ENCODE measurements at places on chromosomes 13 and 19. TPM values are rescaled to one million over a fixed set of nuclear protein-coding genes. Genes with fewer than 3 reads are reported as not detected.
A peak's percentile ranks its signal among the peaks of the same experiment; 100 is the strongest.

Gene SULT2A1
- total RNA-seq: not detected

Gene APOC4
- total RNA-seq: not detected

Gene ZNF443
- total RNA-seq: 2.3 TPM

GRCh38 chr19:42024622-42025111 lies 30.6 kb upstream of the ATP1A3 start:
- peak; percentile 55 for DNase-seq

DNA sequence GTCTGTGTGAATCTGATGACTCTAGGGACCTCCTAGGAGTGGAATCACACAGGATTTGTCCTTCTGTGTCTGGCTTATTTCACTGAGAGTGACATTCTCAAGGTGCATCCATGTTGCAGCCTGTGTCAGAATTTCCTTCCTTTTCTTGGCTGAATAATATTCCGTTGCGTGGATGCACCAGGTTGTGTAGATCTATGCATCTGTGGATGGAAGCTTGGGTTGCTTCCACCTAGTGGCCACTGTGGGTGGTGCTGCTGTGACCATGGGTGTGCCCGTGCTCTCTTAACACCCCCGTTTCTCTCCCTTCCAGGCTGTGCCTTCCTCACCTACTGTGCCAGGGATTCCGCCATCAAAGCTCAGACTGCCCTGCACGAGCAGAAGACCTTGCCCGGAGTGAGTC lies 26.2 kb downstream of the CELF5 start:
- DNase-seq: no peak

DNA sequence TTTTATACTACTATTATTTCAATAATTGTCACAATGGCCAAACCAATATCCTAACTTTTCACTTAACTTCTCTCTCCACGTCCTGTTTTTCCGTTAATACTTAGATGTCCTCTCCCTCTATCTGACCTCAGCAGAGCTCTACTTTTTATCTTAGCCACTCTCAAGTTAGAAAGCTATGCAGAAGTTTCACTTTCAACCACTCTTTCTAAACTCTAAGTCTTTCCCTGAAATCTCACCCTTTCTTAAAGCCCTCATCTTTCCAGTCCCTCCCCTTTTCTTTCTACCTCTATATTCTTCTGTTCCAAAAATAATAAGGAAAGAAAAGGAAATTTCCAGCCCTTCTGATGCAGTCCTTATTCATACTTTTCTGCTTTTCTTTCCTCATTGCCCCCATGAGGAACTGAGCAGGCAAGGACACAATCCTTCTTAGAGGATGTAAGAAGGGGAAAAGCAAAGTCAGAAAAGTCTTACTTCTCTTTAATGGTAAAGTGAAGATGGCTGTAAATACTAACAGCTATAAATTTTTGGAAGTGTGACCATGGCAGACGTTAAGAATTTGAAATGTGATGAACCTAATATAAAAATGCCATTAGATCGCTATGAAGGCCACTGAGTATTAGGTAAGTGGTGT lies 23.0 kb downstream of the FAM216B start:
- no peak for DNase-seq

GRCh38 chr19:5617080-5617479 lies 5.5 kb downstream of the SAFB2 start:
- no peak for DNase-seq

DNA sequence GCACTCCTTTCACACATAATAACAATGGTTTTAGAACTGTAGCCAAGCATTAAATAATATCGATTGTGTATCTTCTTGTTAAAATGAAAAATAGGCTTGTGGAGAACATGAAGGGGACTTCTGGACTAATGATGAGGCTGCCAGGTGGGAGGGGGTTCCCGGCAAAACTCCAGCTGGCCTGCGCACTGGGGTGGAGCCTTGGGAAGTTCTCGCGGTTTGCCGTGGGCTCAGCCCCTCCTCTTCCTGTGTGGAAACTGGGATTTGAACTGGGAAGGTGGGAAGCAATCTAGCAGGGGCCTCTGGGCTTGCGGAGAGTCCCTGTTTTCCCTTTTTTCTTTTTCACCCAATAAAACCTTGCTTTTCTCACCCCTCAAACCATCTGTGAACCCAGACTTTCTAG lies 113.7 kb upstream of the SLITRK1 start:
- DNase-seq: no peak

GRCh38 chr13:95243207-95243606 lies 58.0 kb downstream of the ABCC4 start:
- DNase-seq: peak; percentile 21

DNA sequence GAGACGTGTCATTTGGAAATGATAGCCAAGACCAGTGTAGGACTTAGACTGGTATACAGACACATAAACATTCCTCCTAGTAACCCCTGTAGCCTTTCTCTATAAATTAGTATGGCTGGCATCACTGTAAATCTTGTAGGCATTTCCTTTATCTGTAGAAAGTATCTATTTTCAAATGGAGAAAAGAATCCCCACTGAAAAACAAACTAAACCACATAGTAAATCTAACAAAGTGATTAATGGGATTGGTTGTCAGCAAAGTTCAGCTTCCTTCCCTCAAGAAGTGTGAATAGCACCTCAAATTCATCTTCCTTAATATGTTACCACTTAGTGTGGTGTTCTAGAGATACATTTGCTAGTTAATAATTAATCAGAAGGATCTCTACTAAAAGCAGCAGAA lies 119.4 kb upstream of the NBEA start:
- peak; percentile 9 for DNase-seq

- peak; percentile 45 for DNase-seq
Measured at GRCh38 chr13:35841060-35841521, 290.1 kb downstream of the DCLK1 start.

DNA sequence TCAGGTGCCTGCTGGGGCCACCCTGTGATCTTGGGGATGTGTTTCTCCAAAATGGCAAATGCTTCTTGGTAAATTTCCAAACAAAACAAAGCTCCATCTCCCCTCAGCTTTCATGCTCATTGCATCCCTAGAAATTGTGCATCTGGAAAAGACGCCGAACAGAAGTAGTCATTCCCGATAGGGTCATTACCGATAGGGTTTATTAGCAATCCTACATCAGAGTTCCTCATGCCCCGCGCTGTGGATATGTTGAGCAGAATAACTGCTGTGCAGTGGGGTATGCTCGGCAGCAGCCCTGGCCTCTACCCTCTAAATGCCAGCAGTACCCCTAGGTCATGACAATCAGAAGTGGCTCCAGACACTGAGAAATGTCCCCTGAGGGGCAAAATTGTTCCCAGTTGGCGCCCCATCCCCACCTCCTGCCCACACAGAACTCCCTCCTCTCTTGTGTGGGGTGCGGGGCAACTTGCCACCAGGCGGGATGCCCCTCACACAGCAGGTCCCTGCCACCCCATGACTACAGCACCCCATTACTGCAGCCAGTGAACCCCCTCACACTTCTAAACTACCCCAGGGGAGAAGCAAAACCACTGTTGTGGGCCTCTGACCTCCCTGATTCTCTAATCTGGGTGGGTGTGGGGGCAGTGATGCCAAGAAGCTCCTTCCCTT lies 13.0 kb upstream of the SLC7A10 start:
- no peak for DNase-seq

DNA sequence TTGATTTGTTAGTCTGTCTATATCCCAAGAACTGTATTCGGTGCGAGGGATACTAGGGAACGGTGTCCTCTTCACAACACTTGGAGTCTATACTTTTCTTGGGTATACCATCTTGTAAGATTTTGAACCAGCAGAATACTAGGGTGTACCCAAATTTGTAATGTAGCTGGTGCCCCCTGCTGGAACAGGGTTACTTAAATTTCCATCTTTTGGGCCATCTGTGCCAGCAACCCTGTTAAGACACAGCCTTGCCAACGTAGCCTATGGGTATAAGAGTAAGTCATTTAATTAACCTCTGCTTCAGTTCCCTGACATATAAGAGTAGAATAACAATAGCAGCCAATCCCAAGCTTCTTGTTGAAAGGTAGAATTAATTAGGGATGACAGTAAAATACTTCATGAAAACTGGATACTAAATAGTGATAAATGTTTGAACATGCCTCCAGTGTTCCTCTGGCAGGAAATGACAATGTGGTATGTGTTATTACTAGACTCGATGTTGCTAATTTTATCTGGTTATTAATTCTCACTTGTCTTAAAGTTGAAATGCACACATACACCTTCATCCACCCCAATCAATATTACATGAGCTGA lies 607.6 kb downstream of the FGF9 start:
- peak; percentile 65 for DNase-seq
